ENCODE measurements at places on chromosomes 12 and 14. TPM values are rescaled to one million over a fixed set of nuclear protein-coding genes. Genes with fewer than 3 reads are reported as not detected.

DNA sequence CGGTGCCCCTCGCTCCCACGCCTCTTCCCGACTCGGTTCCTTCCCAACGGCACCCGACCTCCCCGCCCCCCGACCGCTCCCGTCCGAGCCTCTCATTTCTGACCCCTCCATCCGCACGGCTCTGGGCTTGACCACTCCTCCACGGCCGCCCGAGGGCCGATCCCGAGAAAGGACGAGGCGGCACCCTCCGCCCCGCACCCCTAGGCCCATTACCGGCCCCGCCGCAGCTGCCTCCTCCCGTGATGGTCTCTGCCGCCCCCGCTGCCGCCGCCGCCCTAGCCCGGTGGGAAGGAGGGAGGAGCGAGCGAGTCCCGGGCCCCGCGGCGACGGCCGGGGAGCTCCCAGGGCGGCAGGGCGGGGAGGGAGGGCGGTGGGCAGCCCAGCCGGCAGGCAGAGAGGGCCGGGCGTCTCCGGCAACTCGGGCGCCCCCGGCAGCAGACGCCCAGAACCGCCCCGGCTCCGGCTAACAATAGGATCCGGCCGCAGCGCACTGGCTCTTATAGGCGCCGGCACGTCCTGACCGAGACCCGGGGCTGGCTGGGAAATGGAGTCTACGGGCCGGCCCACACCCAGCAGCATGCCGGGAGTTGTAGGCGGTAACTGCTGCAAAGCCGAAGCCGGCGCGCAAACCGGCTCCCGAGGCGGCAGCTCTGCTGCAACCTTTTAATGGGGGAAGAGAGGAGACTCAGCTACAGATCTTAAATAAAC lies at the start of gene CSRNP2:
TSS of gene CSRNP2 (minus strand) at position 471 of the 708 bp plus-strand sequence. CDS start 7,035 bp downstream, outside the sequence.
- DNase-seq = peak; percentile 99

Gene MGP
- 5,579 TPM for total RNA-seq

GRCh38 chr12:131747276-131748177 lies 36.6 kb downstream of the SFSWAP start:
- DNase-seq = no peak

Gene OR4Q2
- not detected for total RNA-seq

Gene CCDC38
- not detected for total RNA-seq

Gene TPPP2
- total RNA-seq = not detected

DNA sequence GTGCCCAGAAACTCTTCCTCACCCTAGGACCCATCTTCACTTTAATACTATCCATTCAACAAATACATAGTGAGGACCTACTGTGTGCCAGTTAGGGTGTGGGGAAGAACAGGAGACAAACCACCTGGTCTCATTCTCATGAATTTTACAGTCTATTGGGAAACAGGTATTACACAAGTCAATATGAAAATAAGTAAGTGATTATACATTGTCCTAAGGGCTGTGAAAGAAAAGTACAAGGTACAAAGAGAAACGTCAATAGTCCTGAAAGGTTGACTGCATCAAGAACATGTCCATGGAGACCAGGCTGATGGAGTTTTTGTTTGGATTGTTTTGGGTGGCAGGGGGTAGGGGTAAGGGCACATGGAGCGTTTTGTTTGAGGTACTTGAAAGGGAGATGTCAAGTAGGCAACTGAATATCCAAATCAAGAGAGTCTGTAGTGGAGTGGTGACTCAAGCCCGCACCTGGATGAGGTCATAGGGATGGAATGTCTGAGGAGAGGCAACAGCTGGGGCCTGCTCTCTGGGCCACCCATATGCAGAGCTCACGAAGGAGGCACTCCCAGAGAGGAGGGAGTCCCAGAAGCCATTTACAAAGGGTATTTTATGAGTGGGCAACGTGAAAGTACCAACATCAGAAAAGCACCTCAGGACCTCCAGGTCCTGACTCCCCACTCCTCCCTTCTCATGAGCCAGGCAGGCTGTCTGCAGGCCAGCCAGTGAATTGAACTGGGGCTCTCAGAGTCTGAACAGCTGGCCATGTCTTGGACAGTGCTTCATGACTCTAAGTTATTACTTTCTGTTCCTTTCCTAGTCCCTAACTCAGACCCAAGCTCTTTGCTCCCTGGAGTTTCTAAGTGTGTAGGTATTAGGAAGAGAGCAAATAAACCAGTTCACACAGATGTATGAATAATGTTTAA lies 272.0 kb downstream of the ZFP36L1 start:
- no peak for DNase-seq

Data from posterior vena cava (tissue), 2 donors.